SK-N-MC (cell line): ENCODE measurements at places on chromosomes 13 and 19.

DNA sequence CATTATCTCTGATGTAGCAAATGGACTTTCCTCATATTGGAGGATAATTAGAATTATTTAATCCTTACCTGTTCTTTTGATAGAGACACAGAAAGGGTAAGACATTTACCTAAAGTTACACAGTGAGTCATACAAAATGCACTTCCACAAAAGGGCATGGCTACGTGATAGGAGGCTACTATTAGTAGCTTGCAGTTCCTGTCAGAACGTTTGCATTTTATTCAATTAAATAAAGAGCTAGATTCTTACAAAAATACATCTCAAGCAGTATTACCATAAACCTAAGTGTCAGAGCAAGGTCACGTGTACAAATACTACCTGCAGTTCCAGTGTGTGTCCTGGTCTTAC lies 120.6 kb downstream of the ESD start:
- no peak for DNase-seq

- no peak for DNase-seq
These were observed 44.1 kb downstream of the RFC3 start for GRCh38 chr13:33862016-33862415.

- no peak for DNase-seq
These were observed 54.8 kb upstream of the MIR17HG start for GRCh38 chr13:91292630-91293221.

DNA sequence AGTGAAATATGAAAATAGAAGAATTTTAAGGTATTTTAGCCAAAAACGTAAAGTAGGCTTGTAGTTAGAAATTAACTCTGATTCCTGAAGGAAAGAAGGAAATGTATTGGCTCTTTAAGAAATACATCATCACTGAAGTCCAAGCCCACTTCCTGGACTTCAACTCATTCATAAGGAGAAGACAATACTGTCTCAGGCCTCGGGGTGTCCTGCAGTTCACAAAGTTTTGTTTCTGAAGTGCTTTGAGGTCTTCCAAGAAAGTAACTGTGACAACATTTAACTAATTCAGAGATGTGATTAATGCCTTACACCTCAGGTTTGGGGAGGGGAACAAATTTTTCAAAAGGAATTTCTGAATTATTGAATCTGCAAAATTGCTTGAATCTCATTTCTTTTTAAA lies 65.8 kb upstream of the STARD13 start:
- no peak for DNase-seq

- no peak for DNase-seq
These were observed 69.1 kb upstream of the POSTN start for GRCh38 chr13:37667702-37668101.

- DNase-seq: no peak
These were observed 1732.9 kb downstream of the PCDH9 start for GRCh38 chr13:65497265-65497664.

DNA sequence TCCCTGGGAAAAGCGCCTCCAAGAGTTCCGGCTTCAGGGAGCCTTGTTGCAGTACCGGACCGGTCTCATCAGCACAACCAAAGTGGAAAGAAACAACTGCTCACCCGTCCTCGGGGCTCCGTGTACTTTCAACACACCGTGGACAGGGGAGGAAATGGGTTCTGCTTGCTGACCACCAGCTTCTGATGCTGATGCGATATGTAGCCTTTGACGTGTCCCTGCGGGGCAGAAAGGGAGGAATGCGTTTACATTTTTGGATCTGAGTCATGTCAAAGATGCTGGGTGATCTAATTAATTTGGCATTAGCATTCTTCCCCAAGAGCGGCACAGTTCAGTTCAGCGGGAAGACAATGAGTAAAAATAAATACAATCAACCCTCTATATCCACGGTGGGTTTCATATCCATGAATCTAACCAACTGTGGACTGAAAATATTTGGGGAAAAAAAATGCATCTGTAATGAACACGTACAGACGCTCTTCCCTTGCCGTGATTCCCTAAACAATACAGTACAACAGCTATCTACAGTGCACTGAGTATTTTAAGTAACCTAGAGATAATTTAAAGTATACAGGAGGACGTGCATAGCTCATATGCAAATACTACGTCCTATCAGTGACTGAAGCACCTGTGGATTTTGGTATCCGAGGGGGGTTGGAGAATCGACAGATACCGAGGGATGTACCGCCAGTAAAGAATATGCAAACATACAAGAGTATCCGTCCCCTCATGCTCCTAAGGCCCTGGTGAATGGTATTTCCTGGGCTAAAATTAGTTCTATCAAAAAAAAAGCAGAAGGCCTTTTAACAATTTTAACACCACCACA lies 19.8 kb downstream of the PROZ start:
- DNase-seq: no peak

DNA sequence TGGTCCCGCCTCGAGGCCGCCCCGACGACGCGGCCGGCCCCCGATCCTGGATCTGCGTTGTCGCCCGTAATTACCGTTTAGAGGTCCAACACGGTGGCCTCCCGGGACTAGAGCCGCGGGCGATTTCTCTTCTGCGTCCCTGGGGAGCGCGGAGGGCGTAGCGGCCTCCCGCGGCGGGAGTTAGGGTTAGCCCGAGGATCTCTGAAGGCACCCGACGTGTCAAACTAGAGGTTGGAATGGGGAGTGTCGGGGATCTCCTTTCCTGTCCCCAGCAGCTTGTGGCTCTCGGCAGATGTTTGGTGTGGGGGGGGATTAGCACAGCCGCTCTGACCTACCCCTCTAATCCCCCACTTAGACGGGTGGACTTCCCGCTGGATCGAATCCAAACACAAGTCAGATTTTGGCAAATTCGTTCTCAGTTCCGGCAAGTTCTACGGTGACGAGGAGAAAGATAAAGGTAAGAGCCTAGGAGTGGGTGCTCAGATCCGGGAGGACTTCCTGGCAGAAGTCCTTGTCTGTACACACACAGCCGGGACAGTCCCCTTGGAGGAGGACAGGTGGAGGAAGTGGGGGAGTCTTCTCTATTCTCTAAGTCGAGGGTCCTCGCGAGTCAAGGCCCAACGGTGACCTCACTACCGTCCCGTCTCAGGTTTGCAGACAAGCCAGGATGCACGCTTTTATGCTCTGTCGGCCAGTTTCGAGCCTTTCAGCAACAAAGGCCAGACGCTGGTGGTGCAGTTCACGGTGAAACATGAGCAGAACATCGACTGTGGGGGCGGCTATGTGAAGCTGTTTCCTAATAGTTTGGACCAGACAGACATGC lies 581 bp downstream of the CALR start:
- no peak for DNase-seq

DNA sequence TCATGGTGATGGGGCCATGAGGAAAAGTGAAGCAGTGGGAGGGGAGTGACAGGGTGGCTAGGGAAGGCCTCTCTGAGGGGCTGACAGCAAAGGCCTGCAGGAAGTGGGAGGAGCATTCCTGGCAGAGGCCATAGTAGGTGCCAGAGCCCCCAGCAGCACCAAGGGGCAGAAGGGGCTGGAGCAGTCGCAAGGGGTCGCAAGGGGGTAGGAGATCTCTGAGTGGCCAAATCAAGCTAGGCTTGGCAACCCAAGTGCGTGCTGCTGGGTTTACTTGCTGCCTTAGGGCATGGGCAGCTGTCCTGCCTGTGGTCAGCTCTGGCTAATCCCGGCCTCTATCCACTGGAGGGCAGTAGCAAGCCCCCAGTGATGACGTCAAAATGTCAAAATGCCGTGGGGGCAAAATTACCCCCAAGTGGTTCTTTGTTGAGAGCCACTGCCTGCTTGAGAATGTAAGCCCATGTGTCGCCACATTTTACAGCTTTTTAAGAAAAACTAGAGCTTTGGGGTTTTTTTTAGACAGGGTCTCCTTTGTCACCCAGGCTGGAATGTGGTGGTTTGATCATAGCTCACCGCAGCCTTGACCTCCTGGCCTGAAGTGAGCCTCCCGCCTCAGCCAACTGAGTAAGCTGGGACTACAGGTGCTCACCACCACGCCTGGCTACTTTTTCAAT lies 11.8 kb downstream of the CCDC97 start:
- no peak for DNase-seq

- DNase-seq: no peak
These were observed 130.9 kb downstream of the SHISA2 start for GRCh38 chr13:25920931-25921330.

DNA sequence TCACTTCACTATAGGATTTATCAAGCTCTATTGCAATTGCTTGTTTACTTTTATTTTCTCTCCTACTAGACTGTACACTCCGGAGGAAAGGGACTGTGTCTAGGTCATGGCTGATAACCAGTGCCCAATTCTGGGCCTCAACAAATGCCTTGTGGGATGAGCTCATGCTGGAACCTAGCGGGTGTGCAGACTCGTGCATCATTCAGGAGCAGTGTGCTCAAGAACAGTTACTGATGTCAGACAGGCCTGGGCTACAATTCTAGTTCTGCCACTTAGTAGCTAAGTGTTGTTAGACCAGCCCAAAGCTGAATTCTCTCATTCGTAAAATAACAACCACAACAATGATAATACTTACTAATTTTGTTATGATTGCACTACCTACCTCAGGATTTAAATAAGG lies 95.4 kb downstream of the CYSLTR2 start:
- DNase-seq: no peak

DNA sequence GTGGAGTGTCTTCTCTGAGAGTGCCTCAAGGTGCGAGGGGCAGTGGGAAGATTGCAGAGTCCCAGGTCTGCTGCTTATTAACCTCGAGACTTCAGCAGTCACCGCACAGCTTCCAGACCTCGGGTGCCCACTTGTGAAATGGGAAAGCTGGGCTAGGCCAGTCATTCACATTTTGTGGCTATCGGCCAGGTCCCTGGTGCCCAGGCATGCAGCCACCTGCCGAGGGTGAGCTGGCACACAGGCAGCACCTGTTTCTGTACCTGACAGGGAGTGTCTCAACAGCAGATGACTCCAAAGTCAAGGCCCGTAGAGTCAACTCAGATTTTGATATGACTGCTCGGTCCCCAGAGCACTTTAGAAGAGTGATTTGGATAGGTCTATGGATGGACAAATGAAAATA lies 21.9 kb downstream of the UQCRFS1 start:
- no peak for DNase-seq

DNA sequence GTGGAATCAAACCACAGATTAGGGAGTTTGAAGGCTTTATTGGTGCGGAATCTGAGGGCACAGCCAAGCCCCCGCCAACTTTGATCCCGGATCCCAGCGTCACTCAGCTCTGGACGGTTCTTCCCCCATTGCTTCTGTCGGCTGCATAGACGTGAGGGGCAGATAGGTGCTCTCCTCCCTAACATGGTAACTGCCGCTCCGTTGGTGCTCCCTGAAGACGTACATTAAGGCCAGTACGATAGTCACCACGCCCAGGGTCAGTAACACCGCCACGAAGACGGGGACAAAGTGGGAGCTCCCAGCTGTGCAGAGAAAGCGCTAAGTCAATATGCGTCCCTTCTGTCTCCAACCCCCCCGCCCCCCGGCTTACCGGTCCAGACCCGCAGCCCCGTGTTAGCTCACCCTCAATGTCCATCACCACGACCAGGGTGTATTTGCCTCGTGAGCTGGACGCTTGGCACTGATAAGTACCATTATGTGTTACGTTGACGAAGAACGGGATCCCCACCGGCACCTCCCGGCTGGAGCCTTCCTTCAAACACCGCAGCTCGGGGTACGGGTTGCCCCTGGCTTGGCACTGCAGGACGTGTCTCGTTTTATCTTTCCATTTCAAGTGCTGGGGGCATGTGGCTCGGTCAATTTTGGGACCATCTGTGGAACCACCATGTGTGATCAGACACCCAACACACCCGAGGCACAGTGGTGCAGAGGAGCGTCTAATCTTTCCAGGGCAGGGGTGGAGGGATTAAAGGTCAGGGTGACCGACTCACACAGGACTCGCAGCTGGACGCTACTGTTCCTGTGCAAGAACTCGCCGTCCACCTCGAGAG lies 644 bp upstream of the RAVER1 start:
- no peak for DNase-seq

DNA sequence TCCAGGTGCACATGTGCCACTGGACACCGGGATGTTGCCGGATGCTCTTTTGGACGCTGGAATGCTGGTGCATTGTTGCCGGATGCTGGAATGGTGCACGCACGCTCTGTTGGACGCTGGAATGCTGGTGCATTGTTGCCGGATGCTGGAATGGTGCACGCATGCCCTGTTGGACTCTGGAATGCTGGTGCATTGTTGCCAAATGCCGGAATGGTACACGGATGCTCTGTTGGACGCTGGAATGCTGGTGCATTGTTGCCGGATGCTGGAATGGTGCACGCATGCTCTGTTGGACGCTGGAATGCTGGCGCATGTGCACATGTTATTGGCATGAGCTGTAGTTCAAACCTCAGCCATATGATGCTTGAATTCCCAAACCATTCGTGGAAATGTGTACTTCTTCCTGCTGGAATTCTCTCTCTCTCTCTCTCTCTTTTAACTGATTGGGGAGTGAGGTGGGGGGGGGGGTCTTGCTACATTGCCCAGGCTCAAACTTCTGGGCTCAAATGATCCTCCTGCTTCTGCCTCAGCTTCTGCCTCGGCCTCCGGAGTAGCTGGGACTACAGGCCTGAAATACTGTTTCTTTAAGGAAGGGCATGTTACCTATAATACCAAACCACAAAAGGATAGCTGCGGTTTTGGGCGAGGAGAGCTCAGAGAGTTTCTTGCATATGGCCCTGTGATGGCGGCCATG lies 1.2 kb upstream of the MCF2L start:
- no peak for DNase-seq

DNA sequence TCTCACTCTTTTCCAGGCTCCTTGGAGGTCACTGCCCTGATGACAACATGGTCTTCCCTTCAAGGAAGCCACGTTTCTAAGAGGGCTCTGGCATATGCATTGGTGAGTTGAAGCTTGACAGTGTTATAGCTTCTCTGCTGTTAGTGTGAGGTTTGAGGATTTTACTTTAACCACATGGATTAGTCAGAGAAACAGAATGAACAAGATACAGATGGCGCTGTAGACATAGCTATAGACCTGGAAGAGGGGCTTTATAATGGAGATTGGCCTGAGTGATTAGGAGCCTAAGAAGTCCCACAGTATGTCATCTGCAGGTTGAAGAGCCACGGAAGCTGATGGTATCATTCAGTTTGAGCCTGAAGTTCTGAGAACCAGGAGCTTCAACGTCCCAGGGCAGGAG lies 18.4 kb upstream of the URI1 start:
- no peak for DNase-seq

GRCh38 chr19:58573658-58574164 lies 576 bp upstream of the MZF1 start:
- DNase-seq: no peak

GRCh38 chr19:45817725-45818301 lies 2.7 kb upstream of the RSPH6A start:
- DNase-seq: no peak

GRCh38 chr19:514166-514663 lies 6.9 kb downstream of the TPGS1 start:
- no peak for DNase-seq

GRCh38 chr13:42211704-42212464 lies 60.1 kb upstream of the AKAP11 start:
- DNase-seq: no peak

- peak; percentile 68 for DNase-seq
These were observed 845.3 kb downstream of the DIAPH3 start for GRCh38 chr13:59318320-59318930.

DNA sequence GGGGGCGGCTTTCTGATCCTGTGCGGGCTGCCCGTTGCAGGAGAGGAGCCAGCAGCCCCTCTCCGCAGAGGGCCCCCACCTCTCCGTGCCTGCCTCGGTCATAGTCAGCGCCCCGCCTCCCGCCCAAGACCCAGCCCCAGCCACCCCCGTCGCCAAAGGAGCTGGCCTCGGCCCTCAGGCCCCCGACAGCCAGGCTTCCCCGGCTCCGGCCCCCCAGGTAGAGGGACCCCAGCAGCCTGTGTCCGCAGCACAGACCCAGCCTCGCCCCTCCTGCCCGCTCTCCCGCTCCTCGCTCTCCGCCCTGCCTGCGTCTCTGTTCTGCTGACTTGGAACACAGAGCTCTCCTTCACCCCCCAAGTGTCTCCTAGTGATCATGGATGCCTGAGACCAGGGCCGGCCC lies 31.3 kb upstream of the EHD2 start:
- DNase-seq: no peak

GRCh38 chr13:109012115-109012514 lies 382.7 kb downstream of the MYO16 start:
- DNase-seq: no peak
